HuH-7.5 (cell line): ENCODE measurements at places on chromosomes 13 and 19.

DNA sequence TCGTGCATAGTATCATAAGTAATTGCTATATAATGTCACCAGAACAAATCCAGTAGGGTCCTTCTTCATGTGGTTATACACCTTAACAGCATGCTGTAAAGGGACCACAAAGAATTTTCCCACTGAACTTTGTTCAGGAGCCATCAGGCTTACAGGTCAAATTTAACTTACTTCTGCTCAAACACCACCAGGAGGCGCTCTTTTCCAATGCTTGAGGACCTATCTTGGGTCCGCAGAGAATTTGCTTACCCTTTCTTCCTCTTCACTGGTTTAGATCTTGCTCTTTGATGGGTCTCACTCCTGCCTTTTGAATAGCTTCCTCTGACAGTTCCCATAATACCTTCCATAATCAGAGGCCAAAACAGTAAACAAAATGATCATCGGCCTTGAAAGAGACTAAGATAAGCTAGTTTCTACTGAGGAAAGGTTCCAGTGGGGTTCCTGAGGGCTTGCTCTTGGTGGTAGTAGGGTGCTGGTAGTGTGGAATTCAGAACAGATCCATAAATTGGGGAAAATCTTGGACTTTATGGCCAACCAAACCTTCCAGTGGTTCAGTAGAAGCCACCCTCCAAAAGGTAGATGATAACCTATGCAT, 37.4 kb downstream of the SCGB2B2 start:
- DNase-seq: no peak

DNA sequence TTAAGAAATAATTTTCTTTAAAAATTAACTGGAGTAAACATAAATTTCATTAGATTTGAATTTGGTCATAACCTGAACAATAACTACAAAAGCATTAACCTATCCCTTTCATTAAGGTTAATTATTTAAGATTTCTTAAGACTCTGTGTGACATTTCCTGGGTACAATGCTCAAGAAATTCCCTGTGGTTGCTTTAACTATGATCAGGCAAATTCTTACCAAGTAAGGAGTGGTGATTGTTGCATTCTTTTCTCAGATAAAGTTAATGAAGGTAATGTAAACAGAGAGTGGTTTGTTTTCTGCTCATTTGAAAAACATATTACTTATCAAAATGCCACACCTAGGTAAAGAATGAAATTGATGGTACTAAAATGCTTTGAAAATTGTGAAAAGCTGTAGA, 114.8 kb upstream of the MIR17HG start:
- DNase-seq: no peak

DNA sequence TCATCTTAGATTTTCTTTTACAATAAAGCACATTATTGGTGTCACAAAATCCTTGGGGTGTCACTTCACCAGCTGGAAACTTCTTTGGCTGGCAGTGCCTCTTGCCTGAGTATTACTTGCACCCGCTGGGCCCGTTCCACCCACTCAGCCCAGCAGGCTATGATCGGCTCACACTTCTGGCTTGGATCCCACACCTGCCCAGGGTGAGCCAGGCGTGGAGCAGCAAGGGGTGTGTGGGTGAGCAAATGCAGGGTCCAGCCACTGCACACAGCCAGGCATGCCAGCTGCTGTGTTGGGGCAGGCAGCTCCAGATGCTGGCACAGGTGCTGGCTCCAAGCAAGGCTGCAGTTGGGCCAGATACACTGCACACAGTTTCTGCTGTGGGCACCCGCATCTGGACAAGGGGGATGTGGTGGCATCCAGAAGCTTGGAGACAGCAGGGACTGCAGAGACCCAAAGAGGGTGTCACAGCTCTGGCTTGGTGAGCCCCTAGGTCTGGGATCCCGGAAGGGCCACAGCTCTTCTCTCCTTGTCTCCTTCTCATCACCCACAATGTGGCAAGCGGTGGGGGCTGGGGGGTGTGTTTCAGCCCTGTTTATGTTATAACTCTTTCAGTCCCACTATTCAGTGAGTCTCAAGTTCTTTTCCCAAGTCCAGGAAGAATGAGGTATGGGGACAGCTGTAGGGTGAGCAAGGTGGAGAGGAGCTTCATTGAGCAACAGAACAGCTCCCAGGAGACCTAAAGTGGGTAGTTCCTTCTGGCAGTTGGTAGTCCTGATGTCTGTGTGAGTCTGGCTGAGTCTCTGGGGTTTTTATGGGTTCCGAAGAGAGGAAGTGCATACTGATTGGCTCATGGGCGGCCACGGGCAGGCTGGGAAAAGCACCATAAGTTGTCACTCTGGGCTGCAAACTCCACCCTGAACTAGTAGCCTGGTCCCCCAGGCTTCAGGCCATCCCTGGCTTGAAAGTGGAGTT, 25.3 kb upstream of the TBC1D4 start:
- no peak for DNase-seq

GRCh38 chr13:20460761-20461160, 64.9 kb downstream of the CRYL1 start:
- no peak for DNase-seq

GRCh38 chr13:33110713-33111413, 94.6 kb downstream of the KL start:
- no peak for DNase-seq

DNA sequence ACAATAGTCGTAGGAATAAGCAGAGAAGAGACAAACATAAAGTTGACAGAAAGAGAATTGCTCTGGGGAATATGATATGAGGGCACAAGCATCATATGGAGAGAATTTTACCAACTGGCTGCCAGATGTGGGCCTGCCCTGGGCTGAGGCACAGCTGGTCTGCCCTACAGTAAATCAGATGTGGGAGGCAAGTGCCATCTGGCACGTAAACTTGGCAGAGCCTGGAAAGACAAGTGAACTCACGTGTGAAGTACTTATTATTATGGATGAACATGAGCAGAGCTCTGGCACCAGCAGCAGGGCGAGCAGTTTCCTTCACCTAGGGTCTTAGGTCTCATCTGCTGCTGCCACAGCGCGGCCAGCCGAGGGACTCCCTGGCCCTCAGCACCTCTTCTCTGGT, 20.6 kb downstream of the PCDH8 start:
- no peak for DNase-seq

GRCh38 chr13:22828081-22828480, 352.7 kb upstream of the SGCG start:
- no peak for DNase-seq

DNA sequence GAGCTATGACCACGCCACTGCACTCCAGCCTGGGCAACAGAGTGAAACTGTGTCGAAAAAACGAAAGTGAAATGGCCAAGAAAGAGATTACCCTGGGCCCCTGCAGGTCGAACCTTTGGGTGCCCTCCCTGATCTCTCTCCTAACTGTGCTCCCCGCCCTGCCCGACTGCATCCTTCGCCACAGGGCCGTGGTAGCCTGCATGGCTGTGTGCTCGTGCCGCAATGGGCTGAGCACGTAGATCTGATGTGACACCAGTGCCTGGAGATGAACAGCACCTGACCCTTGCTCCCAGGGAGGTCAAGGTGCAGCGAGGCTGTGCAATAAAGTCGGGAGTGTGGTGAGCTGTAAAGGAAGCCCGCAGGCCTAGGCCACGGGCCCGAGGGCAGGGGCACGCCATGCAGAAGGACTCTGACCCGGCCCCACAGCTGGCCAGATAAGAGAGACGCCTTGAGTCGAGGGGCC, 60.2 kb downstream of the PEX11G start:
- peak; percentile 63 for DNase-seq

DNA sequence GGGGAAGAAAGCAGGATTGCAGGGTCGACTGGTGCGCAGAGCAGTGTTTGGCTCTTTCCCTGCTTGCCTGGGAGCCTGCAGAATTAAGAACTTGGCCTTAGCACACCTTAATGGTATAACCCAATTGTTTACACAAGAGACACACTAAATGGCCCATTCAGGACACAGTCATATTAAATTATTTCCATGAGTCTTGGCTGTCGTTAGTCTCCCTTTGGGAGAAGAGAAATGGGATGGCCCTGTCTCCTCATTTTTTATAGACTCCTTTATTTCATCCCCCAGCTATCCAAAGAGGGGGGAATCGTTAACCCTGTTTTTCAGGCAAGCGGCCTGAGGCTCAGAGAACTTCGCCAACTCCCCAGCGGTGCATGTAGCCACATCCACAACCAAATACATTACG, 282.5 kb downstream of the SUCLA2 start:
- DNase-seq: no peak

DNA sequence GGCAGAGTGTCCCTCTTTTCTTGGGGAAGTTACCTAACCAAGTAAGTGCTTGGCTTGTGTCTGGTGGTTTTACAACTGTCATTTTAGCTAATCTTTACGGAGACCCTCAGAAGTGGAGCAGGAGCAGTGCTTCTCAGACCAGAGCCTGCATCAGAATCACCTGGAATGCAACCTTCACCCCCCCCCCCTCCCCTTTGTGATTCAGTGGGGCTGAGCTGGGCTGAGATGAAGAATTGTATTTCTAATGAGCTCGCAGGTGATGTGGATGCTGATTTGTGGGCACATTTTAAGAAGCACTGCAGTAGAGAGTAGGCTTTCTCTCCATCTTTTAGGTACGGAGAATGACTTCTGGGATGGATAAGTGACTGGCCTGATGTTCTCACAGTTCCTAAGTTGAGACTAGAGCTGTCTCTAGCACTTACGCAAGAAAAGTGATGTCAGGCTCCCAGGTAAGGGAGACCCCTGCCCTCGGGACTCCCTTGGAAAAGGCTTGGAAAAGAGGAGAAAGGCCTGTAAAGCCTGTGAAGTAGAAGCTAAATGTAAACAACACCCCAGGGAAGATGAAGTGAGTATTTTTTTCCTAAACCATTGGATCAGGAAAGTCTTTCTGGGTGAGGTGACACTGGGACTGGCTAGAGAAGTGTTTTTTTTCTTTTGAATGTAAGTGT, 23.3 kb upstream of the RNF113B start:
- DNase-seq: no peak

DNA sequence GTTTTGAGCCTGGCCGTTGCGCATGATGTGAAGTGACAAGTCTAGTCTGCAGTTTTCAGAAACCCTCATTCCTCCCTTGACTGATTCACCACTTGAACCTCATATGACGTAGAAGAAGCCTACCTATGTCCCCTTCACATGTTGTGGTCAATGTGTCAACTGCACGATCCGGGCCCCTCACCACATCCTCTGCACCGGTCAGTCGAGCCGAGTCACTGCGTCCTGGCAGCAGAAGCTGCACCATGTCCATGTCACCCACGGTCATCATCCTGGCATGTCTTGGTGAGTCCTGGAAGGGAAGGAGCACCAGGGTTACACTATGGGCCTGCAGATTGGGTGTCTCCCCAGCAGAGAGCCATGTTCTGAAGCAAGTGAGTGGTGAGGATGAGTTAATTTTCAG, at the start of gene KIR2DL4:
Gene KIR2DL4, plus strand, starts transcription at position 201 of the 400 bp plus-strand sequence. Its CDS starts 42 bp downstream, at position 243.
- DNase-seq: no peak

GRCh38 chr19:15126131-15126910, 19.1 kb downstream of the SYDE1 start:
- DNase-seq: no peak

DNA sequence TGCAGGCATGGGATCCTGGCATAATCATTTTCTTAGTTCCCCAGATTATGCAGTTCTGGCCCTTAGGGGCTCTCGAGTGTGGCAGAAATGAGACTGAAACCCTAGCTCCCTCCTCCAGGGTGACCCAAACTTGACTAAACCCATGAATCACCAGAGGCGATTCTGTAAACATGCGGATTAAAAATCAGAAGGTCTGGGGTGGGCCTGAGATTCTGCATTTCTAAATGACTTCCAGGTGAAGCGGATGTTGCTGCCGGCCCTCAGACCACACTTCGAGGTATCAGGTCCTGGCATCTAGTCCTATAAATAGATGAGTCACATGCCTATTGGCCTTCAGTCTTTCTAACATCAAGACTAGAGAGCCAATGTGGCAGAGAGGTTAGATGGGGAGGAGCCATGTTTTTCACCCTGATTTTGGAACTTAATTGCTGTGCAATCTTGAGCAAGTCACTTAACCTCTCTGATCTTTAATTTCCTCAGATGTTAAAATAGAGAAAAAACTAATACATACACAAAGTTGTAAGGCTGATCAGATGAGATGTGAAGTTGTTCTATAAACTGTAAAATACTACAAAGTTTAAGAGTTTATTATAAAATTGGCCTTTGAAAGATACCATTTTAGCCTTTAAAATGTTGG, 431.2 kb downstream of the FOXO1 start:
- DNase-seq: no peak

- DNase-seq: no peak
These were observed 5.5 kb upstream of the ENOX1 start for GRCh38 chr13:43792076-43792881.

GRCh38 chr13:76860706-76861105, 25.5 kb downstream of the KCTD12 start:
- DNase-seq: no peak

- no peak for DNase-seq
These were observed 458 bp upstream of the ATP8A2 start for GRCh38 chr13:25371158-25371874.

GRCh38 chr13:73767747-73768315, 366.4 kb downstream of the KLF12 start:
- no peak for DNase-seq

DNA sequence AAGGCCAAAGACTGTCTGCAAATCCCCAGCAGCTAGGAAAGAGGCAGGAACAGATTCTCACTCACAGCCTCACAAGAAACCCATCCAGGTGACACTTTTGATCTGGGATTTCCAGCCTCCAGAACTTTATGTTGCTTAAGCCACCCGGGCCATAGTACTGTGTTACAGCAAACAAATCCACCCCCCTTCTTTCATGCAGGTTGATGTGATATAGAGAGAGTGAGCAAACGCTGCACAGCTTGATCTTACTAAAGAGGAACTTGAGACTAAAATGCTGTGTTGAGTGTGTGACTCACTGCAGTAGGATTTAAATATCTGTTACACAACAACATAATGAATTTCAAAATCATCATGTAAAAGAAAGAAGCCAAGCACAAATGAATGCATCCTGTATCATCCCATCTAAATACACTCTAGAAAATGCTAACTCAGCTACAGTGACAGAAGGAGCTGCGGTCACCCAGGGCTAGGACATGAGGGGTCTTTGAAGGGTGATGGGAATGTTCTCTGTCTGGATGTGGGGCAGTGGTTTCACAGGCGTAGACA, 32.2 kb downstream of the RCBTB2 start:
- no peak for DNase-seq

- no peak for DNase-seq
These were observed 583 bp downstream of the PCDH8 start for GRCh38 chr13:52847682-52848432.

GRCh38 chr13:41222259-41222852, 28.0 kb upstream of the KBTBD7 start:
- DNase-seq: peak; percentile 26

DNA sequence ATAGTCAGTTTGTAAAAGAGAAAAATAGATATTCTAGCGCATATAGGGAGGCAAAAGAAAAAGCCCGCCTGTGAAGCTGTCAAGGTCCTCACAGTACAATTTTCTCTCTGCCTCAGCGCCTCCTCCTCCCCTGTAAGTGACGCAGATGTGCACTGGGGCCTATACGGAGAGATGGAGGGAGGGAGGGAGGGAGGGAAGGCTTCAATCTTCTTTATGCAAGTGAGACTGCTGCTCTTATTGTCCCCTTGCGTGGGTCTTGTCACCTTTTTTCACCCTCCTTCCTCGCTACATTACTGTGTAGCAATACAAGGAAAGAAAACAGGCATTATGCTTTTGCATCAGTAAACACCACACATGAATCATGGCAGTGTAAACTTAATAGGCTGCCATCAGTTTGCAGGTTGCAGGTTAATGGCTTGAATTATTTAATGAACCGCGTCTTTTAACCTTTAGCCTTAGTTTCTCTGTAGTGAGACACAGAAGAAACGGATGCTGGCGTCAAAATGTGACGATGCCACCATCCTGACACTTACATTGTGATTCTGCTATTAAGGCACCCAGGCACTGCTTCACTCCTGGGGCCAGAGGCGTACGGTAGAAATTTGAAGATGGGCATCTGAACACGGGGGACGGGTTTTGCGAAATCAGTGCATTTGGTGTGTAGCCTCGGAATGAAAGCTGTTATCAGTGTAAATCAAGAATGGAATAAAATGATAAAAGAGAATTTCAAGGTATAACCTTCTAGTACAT, at the start of gene KLHL1:
Gene KLHL1, minus strand, starts transcription at position 97 of the 750 bp plus-strand sequence. CDS start 753 bp downstream, outside the sequence.
- DNase-seq: no peak
